CD4-positive, alpha-beta T cell (primary cell): ENCODE measurements at places on chromosomes 16 and 17.

- DNase-seq: no peak
Observed at GRCh38 chr16:87345726-87346424, 28.7 kb upstream of the C16orf95 start.

GRCh38 chr17:79035686-79036085, 11.7 kb downstream of the C1QTNF1 start:
- no peak for DNase-seq

DNA sequence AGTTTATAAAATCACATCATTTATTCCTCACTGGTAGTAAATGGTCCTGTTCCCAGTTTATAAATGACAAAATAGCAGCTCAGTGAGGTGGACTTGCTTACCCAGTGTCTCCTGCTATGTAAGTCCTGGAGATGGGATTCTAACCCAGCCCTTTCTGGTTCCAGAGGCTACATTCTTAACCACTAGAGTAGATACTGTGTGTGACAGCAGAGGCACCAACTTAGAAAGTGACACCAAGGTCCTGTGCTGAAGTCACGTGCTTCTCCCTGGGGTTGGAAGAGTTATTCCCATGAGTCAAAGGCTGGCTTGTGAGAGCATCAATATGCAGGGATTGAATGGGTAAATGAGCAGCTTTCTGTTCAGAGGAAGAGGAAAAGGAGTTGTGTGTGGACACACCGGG, 167.3 kb upstream of the IRX3 start:
- no peak for DNase-seq

DNA sequence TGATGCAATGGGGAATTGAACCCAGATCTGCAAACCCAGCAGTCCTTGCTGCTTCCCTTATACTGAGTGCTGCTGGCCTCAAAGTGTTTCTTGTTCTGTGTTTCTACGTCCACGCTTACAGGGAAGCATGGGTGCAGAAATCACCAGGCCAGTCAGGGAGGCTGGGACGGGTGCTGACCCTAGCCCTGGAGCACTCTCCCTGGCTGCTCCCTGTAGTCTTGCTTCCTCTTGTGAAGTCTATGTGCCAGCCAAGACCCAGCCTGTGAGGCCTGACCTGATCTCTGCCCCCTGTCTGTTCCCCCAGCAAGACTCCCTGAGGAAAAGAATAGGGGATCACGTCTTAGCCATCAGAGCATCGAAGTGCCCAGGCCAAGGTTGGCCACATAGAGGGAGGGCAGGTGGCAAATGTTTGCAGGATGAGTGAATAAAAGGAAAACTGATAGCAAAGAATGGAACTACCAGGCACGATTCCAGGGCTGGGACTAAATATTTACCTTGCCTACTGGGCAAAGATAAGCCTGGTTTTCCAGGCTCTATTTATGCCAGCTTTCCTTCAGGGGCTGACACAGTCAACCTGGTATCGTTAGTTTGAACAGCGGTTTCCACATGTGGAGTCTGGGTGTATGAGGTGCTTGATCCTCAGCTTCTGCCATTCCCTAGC, 41.2 kb upstream of the RHOT1 start:
- no peak for DNase-seq

DNA sequence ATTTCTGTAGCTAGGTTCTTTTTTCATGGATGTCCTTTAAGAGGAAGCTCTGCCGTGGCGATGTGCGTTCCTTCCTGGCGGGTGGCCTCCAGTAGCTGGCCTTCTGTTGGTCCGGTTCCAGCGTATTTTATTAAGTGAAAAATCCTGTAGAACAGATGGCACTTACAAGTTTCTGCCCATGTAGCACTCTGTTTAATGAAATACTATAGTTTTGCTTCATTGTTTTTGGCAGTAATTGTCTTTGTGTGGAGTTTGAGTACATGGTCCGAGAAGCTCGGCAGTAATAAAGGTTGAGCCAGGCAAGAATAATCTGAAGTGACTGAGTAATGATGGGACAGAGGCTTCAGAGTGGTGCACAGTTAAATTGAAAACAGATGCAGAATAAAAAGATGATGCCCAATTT, 20.4 kb downstream of the USP10 start:
- DNase-seq: no peak

- DNase-seq: peak; percentile 38
Observed at GRCh38 chr17:44197980-44198720, 1.5 kb downstream of the ATXN7L3 start.

GRCh38 chr16:78620291-78620690, 520.8 kb downstream of the WWOX start:
- no peak for DNase-seq

DNA sequence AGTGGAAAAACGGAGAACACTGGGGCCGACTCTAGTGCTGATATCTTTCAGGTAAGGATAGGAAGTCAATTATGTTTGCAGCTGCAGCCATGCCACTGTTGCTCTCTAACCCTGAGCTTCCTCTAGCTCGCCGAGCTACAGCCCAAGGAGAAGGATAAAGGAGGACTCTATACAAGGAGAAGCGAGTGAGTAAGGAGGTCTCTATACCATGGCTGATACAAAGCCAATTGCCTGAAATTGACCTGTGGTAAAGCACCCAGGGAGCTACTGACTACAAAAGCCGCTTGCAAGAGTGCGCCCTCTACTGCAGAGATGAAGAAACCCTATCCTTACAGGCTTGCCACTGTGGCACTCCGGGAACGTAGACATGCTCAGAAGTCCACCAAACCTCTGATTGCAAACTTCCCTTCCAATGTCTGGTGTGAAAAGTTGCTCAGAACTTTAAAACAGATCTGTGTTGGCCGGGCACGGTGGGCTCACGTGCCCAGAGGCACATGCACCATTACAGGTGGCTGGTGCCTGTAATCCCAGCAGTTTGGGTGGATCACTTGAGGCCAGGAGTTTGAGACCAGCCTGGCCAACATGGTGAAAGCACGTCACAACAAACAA, 10.8 kb upstream of the SLC46A1 start:
- DNase-seq: peak; percentile 37

DNA sequence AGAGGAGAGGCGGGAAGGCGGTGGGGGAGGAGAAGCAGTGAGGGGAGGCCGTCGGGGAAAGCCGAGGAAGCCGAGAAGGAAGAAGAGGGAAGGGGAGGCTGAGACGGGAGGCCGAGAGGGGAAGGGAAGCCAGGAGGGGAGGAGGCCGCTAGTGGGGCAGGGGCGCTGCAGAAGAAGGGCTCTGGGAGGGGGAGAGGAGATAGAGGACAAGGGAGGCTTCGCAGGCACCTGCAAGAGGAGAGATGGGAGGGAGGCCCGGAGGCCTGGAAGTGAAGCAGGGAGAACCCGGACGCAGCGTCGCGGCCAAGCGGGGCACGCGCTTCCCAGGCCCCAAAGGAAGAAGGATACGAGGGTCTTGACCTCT, 2.3 kb downstream of the C17orf58 start:
- DNase-seq: no peak
